Renal pelvis (tissue), 12 donors: ENCODE measurements at places on chromosomes 2 and 18. TPM values are rescaled to one million over a fixed set of nuclear protein-coding genes. Genes with fewer than 3 reads are reported as not detected.

GRCh38 chr18:47175898-47176575 is at the start of gene IER3IP1:
Gene IER3IP1, minus strand, starts transcription at chr18:47176364. Its CDS starts 87 bp downstream, at chr18:47176277.
- DNase-seq: peak; percentile 92

GRCh38 chr2:180519276-180519675 is 461.1 kb upstream of the UBE2E3 start:
- no peak for DNase-seq

GRCh38 chr2:166539340-166540162 is 45.5 kb upstream of the SCN7A start:
- DNase-seq: peak; percentile 71

- no peak for DNase-seq
Measured at GRCh38 chr2:101809698-101810097, 112.2 kb downstream of the MAP4K4 start.

GRCh38 chr2:127193164-127193966 is 26.7 kb downstream of the CYP27C1 start:
- DNase-seq: no peak

- DNase-seq: no peak
Measured at GRCh38 chr2:207867056-207867455, 97.3 kb upstream of the FZD5 start.

The CCDC178 gene
- 1.9 TPM for polyA plus RNA-seq

The CTLA4 gene
- not detected for polyA plus RNA-seq

The NCKAP1 gene
- polyA plus RNA-seq: 117 TPM
